ENCODE measurements at places on chromosomes 12 and 14.

- no peak for DNase-seq
Observed at GRCh38 chr14:39957290-39957689, 525.1 kb upstream of the FBXO33 start.

GRCh38 chr12:122203301-122204166 lies at the start of gene B3GNT4:
B3GNT4 (plus strand) TSS chr12:122203709; CDS start chr12:122204619, 910 bp downstream.
- DNase-seq = peak; percentile 68

DNA sequence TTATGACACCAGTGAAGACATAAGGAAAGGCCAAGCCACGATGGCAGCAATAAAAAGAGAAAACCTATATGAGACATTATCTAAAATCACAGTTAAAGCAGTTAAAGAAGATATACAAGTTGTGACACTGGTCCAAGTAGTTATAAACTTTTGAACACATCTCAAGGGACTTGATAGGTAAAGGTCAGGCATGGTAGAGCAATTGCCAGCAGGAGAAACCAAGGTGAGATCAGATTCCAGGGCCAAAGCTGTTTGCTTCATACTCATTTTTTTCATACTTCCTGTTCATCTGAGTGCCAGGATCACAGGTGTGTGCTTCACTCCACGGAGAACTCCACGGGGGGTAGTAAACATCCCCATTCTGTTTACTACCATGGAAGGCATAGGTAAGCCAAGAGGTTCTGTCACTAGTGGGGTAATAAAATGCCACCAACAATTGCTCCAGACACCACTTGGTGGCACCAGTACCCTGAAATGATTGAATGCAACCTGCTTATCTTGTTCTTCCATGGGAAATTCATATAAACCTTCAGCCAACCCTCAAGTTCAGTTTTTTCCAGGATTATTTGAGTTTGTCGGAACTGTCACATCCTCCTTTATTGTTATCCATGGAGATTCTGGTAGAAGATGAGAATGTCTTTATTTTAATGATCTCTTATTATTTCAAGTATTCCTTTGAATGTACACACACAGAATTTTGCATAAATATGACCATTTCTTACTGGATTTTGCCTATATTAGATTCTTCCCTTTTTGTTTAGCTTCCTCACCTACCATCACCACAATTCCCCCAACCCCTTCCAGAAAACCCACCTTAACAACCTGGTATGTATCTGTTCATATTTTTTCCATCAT lies 59.2 kb upstream of the TSPAN8 start:
- DNase-seq = no peak

DNA sequence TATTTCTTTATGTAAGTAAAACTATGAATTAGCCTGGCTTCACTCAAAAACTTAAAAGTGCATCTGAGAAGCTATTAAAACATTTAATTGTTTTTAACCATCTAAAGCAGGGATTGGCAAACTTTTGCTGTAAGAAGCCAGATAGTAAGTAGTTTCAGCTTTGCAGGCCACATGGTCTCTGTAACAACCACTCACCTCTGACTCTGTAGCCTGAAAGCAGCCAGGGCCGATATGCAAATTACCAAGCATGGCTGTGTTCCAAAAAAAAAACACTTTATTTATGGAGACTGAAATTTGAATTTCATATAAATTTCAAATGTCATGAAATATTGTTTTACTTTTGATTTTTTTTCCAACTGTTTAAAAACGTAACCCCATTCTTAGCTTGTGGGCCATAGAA lies 95.3 kb downstream of the CIT start:
- DNase-seq = no peak

DNA sequence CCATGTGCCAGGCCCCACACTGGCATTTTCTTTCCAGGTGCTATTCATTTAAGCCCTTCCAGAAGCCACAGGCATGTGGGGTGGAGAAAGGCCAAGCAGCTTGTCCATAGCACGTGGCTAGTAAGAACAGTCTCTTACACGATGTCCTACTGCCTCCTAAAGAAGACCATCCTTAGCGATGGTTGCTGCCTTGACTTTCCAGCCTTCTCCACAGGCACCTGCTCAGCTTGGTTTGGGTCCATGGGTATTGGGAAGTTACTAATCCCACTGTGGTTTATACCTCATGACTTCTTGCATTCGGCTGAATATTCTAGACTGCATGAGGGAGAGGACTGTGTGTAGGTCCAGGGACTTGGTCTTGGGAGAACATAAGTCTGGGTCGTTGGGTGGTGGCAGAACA lies 49.2 kb downstream of the NINJ2 start:
- DNase-seq = no peak

DNA sequence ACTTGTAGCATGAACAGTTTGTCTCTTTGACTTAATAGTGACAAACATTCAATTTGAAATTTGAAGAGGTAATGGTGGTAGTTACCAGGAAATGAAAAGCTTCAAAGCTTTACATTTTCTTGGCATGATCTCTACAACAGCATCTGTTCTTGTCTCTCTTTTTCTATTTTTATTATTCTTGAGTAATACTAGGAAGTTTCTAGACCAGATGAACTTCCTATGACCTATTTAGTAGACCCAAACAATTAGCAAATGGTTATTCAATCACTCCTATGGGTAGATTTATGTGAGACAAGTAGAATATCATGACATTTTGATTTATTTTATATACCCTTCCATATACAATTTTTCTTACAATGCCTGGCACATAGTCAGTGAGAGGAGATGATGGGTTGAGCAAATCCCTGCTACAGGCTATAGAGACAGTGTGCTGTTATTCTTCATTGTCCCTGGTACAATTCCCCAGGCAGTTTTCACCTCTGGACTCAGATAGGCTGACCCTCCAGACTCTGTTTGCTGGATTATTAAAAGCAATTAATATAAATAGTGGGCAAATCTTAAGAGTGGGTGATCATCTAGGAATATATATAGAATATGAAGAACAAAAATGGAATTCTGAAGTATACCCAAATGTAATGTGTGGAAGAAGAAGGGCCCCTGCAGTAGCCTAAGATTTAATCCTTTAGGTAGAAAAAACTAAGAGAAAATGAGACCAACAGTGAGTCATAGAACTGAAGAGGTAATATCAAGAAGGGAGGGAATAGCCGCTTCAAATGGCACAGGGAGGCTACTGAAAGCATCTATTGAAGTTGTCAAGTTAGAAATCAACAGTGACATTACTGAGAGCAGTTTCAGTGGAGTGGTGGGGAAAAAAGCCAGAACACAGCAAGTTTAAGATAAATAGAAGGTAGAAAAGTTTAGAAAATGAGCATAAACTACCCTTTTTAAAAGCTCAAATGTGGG lies 512.0 kb downstream of the FOXG1 start:
- no peak for DNase-seq
